ENCODE measurements at places on chromosomes 3 and 15. TPM values are rescaled to one million over a fixed set of nuclear protein-coding genes. Genes with fewer than 3 reads are reported as not detected.

- H3K27me3 ChIP-seq = peaks cover 29% of the 10 kb centered on the region
- peaks cover 6% of the 10 kb centered on the region for H3K4me1 ChIP-seq
- no peaks in the 10 kb centered on the region for H3K36me3 ChIP-seq
These were observed 148.8 kb upstream of the TRIM42 start for GRCh38 chr3:140529096-140529495.

GRCh38 chr3:11457135-11457534, 184.9 kb downstream of the ATG7 start:
- H3K4me1 ChIP-seq = peaks cover 9% of the 10 kb centered on the region
- no peak overlapping the region for H3K27ac ChIP-seq
- H3K36me3 ChIP-seq = no peaks in the 10 kb centered on the region
- H3K4me3 ChIP-seq = no peak overlapping the region

TPRG1 gene
- total RNA-seq = 2.8 TPM

COL8A1 gene
- 0.07 TPM for total RNA-seq
